ENCODE measurements at places on chromosomes 11 and 22.

DNA sequence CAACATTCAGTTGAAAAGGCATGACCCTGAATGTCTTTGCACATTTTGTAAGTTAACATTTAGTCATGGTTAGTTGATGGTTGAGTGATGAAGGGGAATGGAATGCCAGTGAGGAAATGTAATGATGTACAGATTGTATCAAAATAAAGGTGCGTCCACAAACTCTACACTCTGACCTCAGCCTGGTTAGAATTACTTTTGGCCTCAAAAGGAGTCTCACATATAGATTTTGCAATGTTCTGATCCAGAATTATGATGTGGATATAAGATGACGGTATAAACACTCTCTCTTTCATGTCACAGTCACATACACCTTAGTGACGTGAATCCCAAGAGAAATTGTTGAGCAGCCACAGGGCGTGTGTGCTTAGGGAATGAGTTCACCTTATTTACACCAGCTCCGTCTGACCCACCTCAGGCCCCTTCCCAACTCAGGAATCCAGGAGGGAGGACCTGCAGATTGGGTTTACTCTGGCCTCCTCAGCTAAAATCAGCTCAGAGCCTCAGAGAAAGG, 100.1 kb downstream of the RDX start:
- DNase-seq = no peak
- no peak overlapping the region for H3K27ac ChIP-seq
- no peaks in the 10 kb centered on the region for H3K36me3 ChIP-seq

DNA sequence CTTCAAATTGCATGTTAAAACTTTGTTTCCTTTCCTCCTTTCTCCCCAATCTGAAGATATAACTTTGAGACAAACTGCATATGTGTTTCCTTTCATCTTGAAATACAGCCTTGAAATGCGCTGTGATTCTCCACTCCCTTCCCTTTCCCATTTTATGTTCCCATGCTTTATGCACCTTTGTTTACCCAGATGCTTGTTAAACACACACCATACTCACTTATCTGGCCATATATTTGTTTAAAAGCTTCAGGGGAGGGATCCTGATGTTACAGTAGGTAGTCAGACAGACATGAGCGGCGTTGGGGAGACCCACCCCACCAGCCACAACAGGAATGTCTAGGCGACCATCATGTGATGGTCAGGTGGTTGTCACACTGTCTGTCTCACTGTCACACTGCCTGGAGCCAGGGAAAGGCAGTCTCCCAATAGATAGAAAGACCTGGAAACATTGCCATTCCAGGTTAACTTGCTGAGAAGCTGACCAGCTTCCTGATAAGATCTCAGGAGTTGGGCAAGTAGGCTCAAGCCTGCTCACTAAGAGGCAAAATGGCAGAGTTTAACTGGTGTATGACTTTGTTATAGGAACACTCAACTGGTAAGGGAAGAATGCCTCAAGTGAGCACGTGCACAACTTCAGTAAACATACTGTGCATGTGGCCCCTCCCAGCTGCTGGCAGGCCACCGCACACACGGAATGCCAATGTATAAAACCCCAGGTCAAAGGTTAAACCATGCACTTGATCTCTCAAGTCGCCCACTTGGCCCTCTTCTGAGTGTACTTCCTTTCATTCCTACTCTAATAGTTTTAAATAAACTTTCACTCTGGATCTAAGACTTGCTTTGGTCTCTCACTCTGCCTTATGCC, 23.5 kb upstream of the MSANTD2 start:
- H3K36me3 ChIP-seq = no peaks in the 10 kb centered on the region
- H3K4me3 ChIP-seq = no peak overlapping the region
- DNase-seq = no peak
- H3K4me1 ChIP-seq = no peaks in the 10 kb centered on the region
- peaks cover 16% of the 10 kb centered on the region for H3K27me3 ChIP-seq

- H3K27me3 ChIP-seq = no peaks in the 10 kb centered on the region
- no peaks in the 10 kb centered on the region for H3K4me1 ChIP-seq
These were observed 703.3 kb upstream of the CCDC179 start for GRCh38 chr11:23563591-23563990.

GRCh38 chr22:38051261-38051660, 5.9 kb upstream of the PICK1 start:
- H3K4me3 ChIP-seq = no peak overlapping the region
- H3K36me3 ChIP-seq = no peaks in the 10 kb centered on the region
- H3K27me3 ChIP-seq = no peaks in the 10 kb centered on the region
- DNase-seq = no peak

DNA sequence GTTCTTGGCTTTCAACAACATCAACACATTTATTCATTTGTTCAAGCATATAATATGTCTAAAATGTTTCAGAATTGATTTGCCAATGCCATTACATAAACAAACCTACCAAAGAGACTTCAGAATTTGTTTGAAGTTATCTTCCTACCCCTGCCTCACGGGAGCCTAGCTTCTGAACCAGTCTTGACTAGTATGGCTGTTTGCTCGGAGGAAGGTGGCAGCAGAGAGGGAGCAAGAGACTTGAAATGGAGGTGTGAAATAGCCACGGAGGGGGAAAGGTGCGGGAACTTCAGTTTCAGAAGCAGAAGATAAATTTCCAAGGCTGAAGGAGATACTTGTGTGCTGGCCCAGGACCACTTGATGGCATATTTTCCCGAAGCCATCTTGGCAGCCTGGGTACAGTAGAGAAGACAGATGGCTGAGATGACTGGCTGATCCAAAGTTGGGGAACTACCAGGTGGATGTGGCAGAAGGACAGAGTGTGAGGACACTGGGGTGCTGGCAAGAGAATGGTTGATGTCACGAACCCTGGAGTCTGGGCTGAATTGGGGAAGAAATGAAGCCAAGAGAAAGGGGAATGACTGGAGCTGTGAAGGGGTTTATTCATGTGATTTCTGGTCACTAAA, 14.0 kb upstream of the MTCH2 start:
- H3K27me3 ChIP-seq = no peaks in the 10 kb centered on the region
- H3K4me1 ChIP-seq = no peaks in the 10 kb centered on the region
- no peak for DNase-seq
- no peak overlapping the region for H3K27ac ChIP-seq
- H3K4me3 ChIP-seq = no peak overlapping the region

DNA sequence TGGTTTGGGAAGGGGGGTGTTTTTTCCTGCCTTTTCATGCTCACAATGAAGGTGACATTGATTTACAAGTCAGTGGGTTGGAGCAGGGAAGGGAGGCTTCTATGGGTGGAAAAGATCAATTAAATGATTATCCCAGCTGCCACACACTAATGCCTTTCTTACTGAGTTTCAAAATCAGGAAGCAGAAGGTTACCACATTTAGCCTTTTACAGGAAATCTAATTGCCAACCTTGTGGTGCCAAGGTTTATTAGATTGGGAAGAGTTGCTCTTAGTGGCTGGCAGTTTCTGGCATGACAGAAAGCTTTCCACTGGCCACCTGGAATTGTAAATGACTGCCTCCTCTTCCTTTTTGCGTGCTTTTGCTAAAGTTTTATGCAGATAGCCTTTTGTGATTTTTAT, 98.7 kb downstream of the NAV2 start:
- DNase-seq = no peak
- no peaks in the 10 kb centered on the region for H3K4me1 ChIP-seq
- no peak overlapping the region for H3K4me3 ChIP-seq
- H3K36me3 ChIP-seq = no peaks in the 10 kb centered on the region
- H3K27ac ChIP-seq = no peak overlapping the region

DNA sequence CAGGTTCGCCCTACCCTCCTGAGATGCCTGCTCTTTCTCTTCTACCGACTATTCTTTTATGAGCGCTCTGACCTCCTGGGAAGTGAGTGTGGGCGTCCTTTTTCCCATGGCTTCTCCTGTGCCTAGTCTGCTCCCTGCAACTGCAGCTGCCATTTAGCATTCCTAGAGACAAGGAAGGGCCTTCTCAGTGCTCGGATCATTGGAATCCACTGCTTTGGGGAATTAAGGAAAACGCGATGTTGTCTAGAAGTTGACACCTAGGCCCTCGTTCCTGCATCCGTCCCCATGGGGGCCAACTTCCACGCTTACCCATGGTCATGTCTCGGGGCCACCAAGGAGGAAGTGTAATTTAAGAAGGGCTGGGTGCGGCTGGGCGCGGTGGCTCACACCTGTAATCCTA, 95.4 kb downstream of the BCR start:
- no peaks in the 10 kb centered on the region for H3K27me3 ChIP-seq
- peaks cover 20% of the 10 kb centered on the region for H3K4me1 ChIP-seq
- DNase-seq = no peak
- H3K36me3 ChIP-seq = no peaks in the 10 kb centered on the region
- no peak overlapping the region for H3K4me3 ChIP-seq

- peaks cover 19% of the 10 kb centered on the region for H3K4me1 ChIP-seq
- H3K36me3 ChIP-seq = no peaks in the 10 kb centered on the region
- DNase-seq = no peak
- no peak overlapping the region for H3K27ac ChIP-seq
These were observed 5.4 kb downstream of the MUS81 start for GRCh38 chr11:65865550-65866172.

DNA sequence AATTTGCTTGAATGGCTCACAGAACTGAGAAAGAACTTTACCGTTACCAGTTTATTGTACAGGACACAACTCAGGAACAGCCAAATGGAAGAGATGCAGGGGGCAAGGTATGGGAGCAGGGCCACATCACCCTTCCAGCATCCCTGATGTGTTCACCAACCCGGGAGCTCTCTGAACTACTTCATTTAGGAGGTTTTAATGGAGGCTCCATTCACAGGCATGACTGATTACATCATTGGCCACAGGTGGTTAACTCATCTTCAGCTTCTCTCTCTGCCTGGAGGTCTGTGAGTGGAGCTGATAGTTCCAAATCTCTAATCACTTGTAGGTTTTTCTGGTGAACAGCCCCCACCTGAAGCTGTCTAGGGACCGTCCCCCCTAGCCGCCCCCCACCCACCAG, 83.5 kb downstream of the SLC36A4 start:
- no peaks in the 10 kb centered on the region for H3K4me1 ChIP-seq
- DNase-seq = no peak
- H3K27ac ChIP-seq = no peak overlapping the region
- H3K27me3 ChIP-seq = no peaks in the 10 kb centered on the region
- H3K36me3 ChIP-seq = no peaks in the 10 kb centered on the region
- H3K4me3 ChIP-seq = no peak overlapping the region

GRCh38 chr11:130323452-130324450, 9.0 kb upstream of the ZBTB44 start:
- H3K4me1 ChIP-seq = peaks cover 3% of the 10 kb centered on the region
- H3K4me3 ChIP-seq = no peak overlapping the region
- no peak overlapping the region for H3K27ac ChIP-seq

GRCh38 chr11:32888805-32889204, 3.8 kb upstream of the QSER1 start:
- no peak overlapping the region for H3K27ac ChIP-seq
- H3K4me3 ChIP-seq = no peak overlapping the region
- H3K27me3 ChIP-seq = no peaks in the 10 kb centered on the region
- peaks cover 5% of the 10 kb centered on the region for H3K4me1 ChIP-seq
- DNase-seq = no peak
- H3K36me3 ChIP-seq = no peaks in the 10 kb centered on the region

GRCh38 chr11:106727256-106727655, 291.0 kb downstream of the GUCY1A2 start:
- no peaks in the 10 kb centered on the region for H3K4me1 ChIP-seq
- no peak for DNase-seq
- H3K4me3 ChIP-seq = no peak overlapping the region
- no peak overlapping the region for H3K27ac ChIP-seq
- H3K36me3 ChIP-seq = no peaks in the 10 kb centered on the region

DNA sequence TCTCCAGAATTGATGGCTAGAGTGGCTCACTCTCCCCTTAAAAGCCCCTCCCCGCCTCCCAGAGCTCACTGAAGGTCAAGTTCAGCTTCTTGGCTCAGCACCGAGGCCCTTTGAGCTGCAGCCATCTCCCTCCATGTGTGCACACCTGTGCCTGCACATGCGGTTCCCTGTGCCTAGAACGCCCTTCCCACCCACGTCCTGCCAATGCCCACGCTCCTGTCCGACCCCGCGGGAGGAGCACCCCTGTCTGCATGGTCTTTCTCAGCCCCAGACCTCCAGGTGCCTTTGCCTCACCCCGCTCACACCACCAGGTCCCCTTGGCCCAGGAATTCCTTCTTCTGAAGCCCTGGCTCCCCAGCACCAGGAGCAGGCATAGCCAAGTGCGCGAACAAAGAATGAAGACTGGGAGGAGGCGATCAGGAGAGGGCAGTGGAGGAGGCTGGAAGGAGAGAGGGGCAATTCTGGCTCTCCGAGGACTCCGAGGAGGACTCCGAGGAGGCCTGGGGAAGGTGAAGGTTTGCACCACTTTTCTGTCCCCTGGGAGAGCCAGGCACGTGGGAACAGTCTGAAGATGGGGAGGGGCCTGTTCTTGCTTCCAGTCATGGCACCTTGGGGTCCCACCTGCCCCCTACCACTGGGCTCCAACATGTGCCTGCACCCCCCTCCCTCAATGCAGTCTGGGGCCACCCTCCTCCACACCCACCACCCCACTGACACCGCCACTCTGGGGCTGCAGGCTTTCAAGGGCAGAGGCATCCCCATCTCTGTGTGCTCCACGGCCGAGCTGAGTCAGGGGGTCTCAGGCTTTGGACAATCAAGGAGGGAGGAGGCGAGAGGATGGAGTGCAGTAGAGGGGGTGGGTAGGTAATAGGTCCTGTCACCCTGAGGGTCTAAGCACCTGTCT, 17.7 kb downstream of the IGF2 start:
- no peaks in the 10 kb centered on the region for H3K36me3 ChIP-seq
- no peak overlapping the region for H3K27ac ChIP-seq
- H3K27me3 ChIP-seq = no peaks in the 10 kb centered on the region
- H3K4me3 ChIP-seq = no peak overlapping the region

DNA sequence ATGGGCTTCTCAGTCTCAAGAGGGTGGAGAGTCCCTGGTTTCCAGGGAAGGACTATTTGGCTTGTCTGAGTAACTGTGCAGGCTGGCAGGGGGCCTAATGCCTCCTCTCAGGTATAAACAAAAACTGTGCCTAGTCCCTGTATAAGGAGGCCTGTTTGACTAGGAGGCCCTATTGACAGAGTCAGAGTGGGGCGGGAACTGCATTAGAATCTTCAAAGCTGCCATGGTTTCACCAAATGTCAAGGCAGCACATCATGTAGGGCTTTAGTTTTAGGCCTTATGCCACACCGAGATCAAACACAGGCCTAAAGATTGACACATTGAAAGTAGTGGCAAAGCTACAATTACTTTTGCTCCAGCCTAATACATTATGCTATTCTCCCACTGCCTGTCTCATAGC, 611.5 kb upstream of the B3GAT1 start:
- H3K36me3 ChIP-seq = no peaks in the 10 kb centered on the region
- no peak for DNase-seq
- H3K27me3 ChIP-seq = no peaks in the 10 kb centered on the region
- H3K4me3 ChIP-seq = no peak overlapping the region

All from B cell (primary cell).